Stimulated activated CD4-positive, alpha-beta T cell treated with anti-CD3 and anti-CD28 coated beads, Interleukin-2, amount 100 ng/mL, for 24 hours (primary cell): ENCODE measurements at places on chromosomes 4 and X.

DNA sequence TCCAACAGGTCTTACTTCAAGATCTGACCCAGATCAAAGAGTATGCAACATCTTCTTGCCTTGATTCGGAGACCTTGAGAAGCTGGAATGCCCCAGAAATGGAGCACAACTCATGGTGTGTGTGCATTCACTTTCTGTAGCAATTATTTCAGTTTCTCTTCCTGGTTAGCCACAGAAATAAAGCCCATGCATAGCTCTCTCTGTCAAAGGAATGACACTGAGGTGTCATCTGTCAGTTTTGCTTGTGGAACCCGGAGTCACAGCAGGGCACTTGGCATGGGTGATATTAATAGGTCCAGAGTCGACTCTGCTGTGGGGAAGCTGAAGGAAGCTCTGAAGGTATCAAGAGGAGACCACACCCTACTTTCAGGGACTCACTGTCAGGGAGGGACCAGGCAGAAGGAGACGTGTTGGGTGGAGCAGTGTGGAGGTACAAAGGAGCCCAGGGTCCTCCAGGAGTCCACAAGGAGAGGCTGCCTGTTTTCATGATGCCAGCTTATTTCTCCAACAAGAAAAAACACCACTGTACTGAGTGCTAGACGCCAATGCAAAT lies 10.7 kb downstream of the CLNK start:
- DNase-seq, result no peak

DNA sequence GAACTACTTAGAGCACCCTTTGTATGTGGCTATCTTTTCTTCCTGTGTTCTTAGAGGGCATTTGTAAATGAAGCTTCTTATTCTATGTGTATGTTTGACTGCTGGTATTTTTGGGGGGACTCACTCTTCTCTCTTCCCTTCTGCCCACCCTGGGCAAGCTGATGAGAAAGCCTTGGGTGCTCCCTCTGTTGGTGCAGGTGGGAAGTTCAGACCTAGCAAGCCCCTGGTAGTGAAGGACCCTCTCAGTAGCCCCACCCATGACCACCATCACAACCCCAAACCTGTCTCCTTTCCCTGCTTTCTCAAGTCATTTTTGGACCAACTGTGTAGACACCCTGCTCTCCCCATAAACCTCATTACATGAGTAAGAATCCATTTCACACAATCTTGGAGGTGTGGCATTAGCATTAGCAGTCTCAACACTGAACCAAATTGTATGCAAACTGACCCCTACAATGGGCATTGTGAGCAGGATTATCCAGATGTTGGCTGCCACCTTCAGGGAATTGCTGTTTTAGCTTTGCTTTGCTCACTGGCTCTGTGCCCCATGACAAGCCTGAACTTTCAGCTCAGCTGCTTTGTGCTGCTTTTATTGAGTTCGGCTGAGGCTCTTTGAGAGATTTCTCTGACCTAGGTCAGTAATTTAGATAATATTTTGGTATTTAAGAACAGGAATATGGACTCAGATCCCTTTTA lies 27.9 kb downstream of the TRIM61 start:
- DNase-seq, result no peak

DNA sequence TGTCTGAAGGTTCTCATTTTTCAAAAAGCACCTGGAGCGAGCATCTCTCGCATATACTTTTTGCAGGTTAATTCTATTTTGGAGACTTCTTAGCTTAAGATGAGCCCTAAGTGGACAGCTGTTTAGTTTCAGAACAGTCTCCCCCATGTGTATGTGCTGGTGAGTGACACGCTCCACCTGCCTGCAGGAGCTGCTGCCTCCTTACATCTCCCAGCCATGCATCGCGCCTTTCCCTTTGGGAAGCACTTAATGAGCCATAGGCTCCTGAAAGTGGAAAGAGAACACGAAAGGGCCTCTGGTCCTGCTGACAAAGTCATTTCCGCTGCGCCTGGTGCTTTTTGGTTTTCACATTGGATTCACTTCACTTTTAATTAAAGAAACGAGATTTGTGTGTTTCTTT lies 56.1 kb downstream of the TRIML2 start:
- DNase-seq, result no peak

DNA sequence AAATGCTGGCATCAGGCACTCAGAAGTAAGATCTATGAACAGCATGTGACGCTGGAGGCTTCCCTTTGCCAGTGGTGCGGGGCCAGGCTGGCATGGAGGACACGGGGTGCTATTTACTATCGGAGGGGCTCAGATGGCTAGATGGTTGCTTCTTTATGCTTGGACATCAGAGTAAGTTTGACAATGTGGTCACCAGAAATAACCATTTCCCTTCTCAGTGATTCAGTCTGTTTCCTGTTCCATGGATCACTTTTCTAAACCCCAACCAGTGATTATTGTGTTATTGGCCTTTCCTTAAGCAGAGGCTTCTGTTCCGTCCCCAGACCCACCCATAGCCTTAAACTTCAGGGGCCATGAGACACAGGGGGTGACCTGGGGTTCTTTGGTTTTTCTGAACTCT lies 55.4 kb upstream of the DHX15 start:
- no peak for DNase-seq

DNA sequence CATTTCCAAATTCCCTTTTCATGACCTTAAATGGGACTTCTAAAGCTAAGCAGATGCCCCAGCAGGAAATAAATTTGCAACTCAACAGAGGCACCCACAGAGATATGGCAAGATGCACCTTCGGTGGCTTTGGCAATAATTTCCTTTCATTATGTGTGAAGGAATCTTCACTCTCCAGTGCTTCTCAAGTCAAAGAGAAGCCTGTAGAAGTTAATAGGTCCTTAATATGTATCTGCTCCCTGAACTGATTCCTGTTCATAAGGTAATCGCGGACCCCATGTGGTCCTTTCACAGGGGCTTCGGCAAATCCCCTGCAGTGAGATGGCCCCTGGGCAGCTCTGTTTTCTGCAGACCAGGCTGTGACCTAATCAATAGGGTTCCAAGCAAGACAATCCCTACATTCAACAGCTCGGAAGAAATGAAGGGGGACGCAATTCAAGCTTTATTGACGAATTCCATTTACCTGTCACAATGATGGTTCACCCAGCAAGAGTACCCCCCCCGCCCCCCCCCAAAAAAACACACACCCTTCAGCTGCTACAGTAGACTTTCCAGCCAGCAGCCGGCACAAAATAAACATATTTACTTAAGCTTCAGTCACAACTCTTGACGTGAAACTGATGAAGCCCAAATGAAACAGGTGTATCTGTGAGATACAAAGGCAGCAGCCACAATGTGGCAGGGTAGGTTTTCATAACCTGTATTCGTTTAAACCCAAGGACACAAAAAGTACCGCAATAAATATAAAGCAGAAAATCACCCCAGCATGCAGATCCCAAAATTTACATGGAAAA lies 35.3 kb downstream of the FAT1 start:
- DNase-seq, result no peak

GRCh38 chr4:145880355-145880960 lies 58.2 kb downstream of the ZNF827 start:
- DNase-seq, result no peak

GRCh38 chrX:104195013-104195412 lies 28.8 kb downstream of the FAM199X start:
- DNase-seq, result no peak

DNA sequence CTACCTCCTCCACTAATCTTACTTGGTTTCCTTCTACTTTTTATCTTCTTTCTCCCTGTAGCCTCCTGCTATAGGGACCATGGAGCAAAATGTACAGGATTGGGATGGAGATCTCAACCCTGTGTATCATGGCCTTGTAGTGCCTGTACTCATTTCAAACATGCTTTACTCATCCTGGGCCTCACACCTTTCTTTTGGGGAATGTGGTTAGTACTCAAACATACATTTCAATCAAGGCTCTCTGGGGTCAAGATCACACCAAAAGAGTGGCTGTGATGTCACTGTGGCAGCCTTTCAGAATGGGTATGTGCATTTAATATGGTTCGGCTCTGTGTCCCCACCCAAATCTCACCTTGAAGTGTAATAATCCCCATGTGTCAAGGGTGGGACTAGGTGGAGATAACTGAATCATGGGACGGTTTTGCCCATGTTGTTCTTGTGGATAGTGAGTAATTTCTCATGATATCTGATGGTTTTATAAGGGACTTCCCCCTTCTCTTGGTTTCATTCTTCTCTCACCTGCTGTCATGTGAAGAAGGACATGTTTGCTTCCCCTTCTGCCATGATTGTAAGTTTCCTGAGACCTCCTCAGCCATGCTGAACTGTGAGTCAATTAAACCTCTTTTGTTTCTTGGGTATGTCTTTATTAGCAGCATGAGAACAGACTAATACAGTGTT lies 205.1 kb downstream of the RASL11B start:
- no peak for DNase-seq

DNA sequence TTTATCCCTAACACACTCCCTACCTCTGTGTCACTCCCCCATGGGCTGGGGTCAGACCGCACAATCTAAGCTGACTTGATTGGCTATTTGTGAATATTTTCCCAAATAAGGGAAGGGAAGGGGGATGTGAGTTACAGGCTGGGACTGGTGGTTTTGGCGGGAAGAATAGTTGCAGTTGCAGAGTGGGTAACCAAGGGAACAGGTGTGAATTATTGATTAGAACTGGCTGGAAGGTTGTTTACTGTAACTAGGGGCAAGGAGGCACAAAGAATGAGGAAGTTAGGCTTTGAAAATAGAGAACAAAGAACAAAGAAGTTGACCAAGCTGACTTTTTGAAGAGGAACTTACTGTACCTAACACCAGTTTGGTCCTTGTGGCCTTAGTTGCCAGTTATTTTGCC lies 88.0 kb upstream of the XAGE2 start:
- DNase-seq, result no peak

- DNase-seq, result no peak
Observed at GRCh38 chr4:25814301-25815136, 48.3 kb downstream of the SEL1L3 start.

GRCh38 chr4:163493643-163494359 lies 689 bp upstream of the TMA16 start:
- DNase-seq, result no peak

- DNase-seq, result peak; percentile 61
Observed at GRCh38 chr4:153466949-153467896, 1.1 kb downstream of the TMEM131L start.

GRCh38 chrX:109656774-109657173 lies 31.8 kb upstream of the KCNE5 start:
- no peak for DNase-seq

DNA sequence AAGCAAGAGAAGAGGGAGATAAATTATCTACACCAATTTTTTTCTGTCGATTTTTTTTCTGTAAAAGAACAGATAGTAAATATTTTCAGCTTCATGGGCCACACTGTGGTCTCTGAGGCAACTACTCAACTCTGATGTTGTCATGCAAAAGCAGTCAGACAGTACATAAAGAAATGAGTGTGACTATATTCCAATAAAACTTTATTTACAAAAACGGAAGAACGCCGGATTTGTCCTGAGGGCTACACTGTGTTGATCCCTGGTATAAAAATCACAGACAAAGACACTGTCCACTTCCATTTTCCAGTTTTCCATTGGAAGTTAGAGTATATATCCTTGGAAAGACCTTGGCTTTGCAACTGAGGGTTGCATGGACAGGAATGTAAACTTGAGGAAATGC lies 18.0 kb downstream of the GPR143 start:
- DNase-seq, result no peak

- DNase-seq, result no peak
Observed at GRCh38 chr4:94334962-94335361, 7.7 kb downstream of the HPGDS start.

DNA sequence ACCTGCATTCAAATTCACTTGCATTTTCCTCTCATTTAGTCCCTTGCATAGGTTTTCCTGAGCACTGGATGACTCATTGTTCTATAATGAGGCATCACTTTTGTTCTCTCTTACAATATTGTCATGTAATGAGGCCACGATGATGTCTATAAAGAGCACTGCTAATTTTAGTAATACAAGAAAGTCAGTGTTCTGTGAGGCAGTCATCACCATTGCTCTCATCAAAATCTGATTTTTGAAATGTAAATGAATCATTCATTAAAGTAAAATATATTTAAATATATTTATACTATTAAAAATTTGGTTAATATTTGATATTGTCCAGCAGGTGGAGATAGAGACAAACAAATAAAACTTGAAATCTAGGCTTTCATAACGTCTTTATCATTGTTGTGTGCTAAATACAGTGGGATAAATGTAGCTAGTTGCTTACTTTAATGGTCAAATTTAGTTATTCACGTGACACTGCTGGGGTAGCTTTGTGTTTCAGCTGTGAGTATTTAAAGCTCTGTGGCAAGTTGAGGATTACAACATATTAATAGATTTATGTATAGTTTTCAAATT lies 15.4 kb downstream of the HMGB2 start:
- DNase-seq, result no peak

GRCh38 chrX:26952213-26952612 lies 510.9 kb downstream of the PPP4R3C start:
- DNase-seq, result no peak

DNA sequence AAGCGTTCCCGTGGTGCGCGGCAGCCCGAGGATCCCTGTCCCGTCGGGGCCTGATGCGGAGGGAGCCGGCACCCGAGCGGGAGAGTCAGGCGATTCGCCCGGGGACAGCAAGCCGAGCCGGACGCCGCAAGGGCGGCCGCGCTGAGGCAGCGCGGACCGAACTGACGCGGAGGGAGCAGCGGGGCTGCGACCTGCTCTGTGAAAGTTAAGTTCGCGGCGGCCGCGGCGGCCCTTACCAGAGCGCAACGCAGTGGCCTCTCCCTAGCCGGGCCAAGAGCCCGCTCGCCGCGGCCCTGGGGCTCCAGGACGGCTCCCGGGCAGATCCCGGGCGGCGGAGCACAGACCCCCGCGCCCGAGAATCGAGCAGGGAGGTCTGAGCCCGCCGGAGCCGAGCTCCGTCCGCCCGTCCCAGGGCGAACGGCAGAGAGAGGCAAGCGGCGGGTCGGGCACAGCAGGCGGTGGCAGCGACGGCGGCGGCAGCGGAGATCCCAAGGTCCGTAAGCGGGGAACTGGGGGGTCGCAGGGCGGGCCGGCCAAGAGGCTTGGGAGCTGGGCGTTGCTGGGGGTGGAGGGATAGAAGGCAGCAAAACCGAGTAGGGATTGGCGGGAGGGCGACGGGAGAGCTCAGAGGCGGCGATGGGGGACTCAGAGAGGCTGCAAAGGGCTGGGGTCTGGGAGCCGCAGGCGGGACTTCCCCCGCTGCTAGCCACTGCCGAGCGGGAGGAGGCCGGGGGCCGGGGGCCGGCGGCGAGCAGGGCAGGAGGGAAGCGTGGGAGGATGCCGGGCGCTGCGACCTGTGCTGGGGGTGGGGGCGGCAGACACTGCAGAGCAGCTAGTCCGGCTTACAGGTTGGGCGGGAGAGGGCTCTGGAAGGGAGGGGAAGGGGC lies 1.0 kb downstream of the GPR50 start:
- no peak for DNase-seq

- no peak for DNase-seq
Observed at GRCh38 chr4:147548256-147548655, 67.4 kb downstream of the EDNRA start.

DNA sequence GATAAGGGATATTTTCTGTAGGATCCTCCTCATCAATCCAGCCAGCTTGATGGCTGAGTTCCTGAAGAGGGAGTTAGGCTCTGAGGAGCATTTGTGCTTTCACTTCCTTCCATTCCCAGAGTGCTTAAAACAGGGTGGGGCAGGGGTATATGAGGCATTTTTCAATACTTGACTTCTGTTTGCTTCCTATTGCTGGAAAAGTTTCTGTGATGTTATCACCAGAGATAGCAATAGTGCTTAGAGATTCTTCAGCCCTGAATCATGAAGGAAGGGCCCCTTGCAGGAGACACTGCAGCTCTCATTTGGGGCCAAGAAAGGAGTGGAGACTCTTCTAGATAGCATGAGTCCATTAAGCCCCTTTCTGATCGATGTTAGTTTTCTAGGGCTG lies 166.7 kb upstream of the RPS6KA3 start:
- no peak for DNase-seq

- DNase-seq, result no peak
Observed at GRCh38 chr4:90415116-90415515, 287.9 kb downstream of the CCSER1 start.
